Activated CD8-positive, alpha-beta memory T cell treated with anti-CD3 and anti-CD28 coated beads for 1 hour (primary cell): ENCODE measurements at places on chromosomes 3 and 15.

DNA sequence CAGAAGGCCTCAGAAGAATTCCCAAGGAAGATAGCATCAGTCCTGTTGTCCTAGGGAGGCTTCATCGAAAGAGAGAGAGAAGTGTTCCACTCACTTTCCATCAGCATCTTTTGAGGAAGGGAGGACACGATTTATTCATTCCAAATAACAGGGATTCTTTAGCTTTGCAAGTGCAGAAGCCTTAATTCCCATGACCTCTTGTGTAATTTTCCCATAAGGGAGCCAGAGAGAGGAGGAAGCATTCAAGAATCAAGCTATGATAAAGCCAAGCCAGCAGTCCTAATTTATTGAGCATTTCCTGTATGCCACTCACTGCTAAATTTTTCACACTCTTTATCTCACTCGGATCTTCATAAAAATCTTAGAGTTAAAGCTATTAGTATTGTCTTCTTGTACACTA, 169.7 kb upstream of the MITF start:
- DNase-seq = no peak

DNA sequence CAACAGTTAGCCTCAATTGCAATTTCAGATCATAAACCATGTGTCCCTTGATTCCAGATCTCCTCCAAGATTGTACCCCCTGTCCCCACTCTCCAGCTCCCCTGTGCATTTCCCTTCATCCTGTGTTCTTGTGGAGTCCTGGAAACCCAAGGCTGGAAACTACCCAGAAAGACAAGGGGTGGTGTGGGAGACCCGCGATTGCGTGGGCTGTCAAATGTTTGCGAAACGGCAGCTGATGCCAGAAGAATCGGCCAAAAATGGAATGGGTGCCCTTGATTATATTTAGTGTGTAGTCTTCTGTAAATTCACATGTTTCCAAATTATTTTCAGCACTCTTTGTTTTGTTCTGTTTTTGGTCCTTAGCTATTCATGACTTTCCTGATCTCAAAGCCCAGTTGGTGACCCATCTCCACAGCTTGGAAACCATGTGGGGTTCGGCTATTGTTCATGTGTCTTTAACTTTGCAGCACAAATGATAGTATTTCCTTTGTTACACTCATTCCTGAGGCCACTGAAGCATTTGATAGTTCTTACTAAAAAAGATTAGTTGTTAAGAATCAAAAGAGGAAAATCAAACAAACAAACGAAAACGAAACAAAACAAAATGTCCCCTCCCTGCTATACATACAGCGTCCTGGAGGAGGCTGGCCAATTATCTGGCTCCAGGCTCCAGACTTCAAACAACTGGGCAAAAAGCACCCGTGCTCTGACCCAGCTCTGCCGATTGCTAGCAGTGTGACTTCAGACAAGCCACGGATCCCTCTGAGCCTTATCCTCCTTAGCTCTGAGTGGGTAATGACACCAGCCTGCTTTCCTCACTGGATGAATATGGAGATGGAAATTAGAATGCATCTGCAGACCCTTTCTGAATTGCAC, 120.9 kb downstream of the CACNA2D3 start:
- DNase-seq = no peak

GRCh38 chr3:161317077-161317476, 54.2 kb downstream of the SPTSSB start:
- DNase-seq = no peak

DNA sequence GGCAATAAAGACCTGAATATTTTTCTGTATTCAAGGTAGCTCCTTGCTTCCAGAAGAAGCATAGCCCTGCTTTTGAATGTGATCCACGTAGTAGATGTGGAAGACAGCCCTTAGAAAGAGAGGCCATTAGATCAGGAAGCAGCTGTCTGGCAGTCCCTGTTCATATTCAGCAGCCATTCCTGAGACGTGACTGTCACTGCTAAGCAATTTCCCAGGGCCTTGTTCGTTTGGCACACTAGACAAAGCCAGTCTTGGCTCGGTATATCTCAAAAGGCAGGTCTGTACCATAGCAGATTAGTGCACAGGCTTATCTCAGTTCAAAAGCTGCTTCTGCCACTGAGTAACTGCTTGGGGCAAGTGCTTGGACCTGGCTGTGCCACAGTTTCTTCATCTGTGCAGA, 287.8 kb upstream of the MCTP2 start:
- no peak for DNase-seq

GRCh38 chr3:187744169-187745151, 808 bp downstream of the BCL6 start:
- DNase-seq = peak; percentile 33

- no peak for DNase-seq
These were observed 38.2 kb downstream of the ALS2CL start for GRCh38 chr3:46655271-46655670.

GRCh38 chr3:171028025-171028778, 1.7 kb upstream of the SLC2A2 start:
- no peak for DNase-seq
